ENCODE measurements at places on chromosomes 5 and 9. TPM values are rescaled to one million over a fixed set of nuclear protein-coding genes. Genes with fewer than 3 reads are reported as not detected.

DNA sequence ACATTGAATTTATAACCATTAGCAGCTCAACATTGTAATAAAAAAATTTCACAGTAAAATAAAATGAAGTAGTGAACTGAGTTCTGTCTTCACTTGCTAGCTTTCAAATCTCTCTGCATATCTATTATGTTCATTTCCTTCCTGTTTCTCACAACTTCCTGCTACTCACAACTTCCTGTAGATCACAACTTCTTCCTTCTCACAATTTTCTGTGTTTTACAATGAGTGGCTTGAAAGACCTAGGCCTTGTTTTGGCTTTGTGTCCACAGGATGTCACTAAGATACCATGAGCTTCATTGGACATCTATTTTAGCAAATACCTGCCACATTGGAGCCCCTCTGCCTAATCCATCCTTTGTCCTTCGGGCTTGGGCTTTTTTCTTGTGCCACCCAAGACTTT, 480.3 kb upstream of the ADAMTS16 start:
- DNase-seq, result no peak

- DNase-seq, result peak; percentile 2
Measured at GRCh38 chr9:92384375-92384774, 20.0 kb downstream of the OGN start.

GRCh38 chr5:96172436-96172835, 210.8 kb upstream of the ELL2 start:
- DNase-seq, result no peak

DNA sequence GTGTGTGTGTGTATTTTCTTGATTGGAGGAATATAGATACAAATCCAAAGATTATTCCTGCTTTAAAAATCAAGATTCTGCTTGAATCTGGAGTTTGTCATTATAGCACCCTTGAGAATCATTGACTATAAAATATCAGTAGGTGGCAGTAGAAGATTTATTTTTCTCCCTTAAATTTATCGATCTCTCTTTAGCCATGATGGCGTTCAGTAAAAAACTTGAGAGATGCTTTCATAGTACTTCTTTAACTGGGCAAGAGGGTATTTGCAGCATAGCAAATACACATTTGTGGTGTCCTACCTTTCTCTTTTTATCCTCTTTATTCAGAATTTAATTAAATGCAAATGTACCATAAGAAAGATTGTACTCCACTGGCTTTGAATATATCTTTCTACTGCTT, 307.7 kb downstream of the ADGRV1 start:
- DNase-seq, result peak; percentile 41

GRCh38 chr5:113293975-113294310, 140.8 kb downstream of the TSSK1B start:
- no peak for DNase-seq

WNT8A gene
- total RNA-seq, result not detected

DNA sequence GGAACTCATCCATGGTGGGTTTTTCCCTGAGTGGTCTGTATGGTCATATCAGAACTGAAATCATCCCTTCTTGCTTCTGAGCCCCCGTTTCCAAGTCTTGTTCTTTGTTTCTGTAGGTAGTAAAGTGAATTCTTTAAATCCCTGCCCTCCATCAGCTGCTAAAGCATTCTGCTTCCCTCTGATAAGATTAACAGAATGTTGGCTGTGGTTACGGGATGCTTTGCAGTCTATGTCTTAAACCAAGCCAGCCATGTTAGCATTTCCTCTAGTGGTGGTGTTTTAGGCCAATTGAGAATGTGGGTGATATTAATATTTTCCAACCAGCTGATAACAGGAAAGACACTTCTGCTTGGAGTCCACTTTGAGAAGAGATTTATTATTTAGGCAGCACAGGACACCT, 22.0 kb upstream of the KCNIP1 start:
- no peak for DNase-seq

DNA sequence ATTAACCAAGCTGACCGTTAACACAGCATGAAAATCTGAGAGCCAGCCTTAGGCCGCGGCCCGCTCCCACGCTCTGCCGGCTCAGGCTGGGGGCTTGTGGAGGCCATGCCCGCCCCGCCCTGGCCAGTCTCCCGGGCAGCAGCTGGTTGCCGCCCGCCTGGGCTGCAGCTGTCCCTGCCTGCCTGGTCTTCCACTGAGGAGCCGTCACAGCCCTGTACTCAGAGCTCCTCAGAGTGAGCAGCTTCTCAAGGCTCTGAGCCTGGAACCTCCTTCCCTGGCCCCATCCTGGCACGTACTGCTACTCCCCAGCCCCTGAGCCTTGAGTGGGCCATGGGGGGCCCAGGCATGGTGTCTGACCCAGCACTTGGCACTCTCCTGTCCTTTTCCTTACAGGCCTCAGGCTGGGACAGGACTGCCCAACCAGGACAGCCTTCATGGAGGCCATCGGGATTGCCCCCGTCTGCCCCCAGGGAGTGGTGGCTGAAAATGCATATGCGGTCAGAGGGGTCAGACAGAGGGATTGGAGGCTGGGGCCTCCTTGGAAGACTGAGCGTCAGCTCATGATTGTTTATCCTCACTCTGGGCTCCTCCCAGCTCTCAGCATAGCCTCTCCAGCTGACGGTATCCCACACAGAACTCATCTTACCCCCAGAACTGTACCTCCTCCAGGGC, 11.9 kb downstream of the FGFR4 start:
- no peak for DNase-seq

DNA sequence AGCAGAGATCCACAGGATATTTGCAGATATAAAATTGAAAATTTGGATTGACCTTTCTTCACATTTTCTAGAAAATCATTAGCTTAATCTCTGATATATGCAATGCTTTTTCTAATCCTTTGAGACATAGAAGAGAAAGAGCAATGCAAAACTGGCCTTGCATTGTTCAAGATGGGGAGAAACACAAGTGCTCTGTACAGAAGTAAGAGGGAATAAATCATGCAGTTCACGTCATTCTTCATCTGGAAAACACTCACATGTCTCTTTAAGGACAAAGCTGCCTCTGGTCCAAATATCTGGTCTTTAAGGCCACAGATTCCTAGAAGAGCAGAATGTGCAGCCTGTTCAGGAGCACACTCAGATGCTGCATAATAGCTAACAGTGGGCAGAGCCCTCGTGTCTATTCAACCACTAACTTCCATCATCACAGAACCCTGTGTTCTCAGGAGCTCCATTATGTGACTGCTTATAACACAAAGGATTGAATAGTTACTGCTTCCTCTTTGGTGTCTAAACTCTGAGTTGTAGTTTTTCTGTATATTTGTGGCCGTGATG, 277.5 kb downstream of the PLK2 start:
- no peak for DNase-seq

- no peak for DNase-seq
Measured at GRCh38 chr9:129952337-129952736, 90.7 kb downstream of the FNBP1 start.

- DNase-seq, result no peak
Measured at GRCh38 chr5:79871364-79872120, 119.5 kb downstream of the MTX3 start.

GRCh38 chr5:149490599-149491485, 60.4 kb downstream of the CSNK1A1 start:
- DNase-seq, result no peak

- DNase-seq, result no peak
Measured at GRCh38 chr9:13718086-13718485, 438.6 kb upstream of the MPDZ start.

DNA sequence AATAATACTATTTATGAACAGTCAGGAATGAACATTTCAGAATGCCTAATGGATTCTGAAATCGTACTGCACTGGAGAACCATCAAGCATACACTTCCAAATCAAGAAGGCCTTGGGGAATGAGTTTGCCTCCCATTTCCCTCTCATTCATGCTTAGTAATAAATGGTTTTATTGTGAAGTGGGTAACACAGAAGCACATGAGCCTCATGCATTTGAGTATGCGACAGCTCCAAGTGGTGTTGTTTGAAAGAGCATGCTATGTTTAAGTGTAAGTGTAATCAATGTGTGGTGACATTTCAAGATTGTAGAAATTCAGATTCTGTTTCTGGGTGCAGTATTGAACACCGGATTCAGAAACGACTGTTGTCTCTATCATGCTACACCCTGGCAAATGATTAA, 60.0 kb downstream of the SGCD start:
- DNase-seq, result no peak

GRCh38 chr5:149378241-149378820, 761 bp downstream of the IL17B start:
- DNase-seq, result no peak

DNA sequence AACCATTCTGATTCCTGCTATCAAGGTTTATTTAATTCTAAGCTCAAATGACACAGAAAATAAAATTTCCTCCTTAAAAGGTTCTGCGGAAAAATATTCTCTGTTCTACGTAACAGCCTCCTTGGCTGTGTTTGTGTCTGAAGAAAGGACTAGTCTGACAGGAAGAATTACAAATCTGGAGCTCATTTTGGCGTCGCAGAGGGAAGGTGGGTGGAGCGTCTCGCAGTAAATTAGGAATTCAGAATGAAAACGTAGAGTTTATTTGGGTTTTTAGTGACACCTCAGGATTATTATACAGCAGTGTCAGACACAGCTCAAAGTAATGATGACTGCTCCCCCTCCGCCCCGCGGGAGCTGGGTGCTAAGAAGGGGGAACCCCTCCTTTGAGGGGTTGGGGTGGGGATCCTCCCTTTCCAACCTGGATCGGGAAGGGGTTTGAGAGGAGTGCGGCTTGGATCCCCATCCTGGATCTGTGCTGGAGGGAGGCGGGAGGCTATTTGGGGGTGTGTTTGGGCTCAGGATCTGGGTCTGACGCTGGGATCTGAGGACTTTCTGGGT, 933 bp upstream of the TGFBR1 start:
- DNase-seq, result no peak

TUBB4B gene
- 144 TPM for total RNA-seq

DCTN3 gene
- 80.8 TPM for total RNA-seq

DNA sequence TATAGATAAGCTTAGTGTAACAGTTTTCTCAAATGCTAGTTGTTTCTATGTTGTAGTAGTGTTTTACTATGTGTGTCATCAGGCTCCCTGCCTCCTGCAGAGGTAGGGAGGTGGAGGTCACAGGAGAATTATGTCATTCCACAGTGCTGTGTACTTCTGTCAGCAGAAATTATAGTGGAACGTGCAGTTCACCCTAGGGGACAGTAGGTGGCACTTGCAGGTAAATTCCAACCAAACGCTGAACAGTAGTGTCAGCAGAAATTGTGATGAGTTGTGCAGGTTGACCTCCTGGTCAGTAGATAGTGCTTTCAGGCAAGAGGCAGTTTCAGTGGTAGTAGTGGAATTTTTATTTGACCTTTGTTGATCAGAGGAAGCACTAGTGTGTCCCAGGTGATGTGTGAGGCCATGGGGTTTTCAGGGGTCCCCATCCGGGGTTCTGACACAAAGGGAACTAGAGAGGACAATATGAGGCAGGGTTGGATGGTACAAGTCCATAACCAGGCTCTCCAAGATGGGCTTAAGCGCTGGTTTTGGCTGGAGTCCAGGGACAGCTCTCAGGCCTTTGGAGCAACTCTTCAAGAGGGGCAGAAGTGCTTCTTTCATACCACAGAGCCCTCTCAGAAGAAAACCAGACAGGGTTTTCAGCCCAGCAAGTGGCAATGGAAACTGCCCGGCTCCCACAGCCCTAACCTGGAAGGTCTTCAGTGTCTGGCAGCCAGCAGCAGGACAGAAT, 402.9 kb downstream of the CYLC2 start:
- peak; percentile 39 for DNase-seq

IL31RA gene
- total RNA-seq, result 0.38 TPM

PLPP7 gene
- total RNA-seq, result 2.3 TPM

DNA sequence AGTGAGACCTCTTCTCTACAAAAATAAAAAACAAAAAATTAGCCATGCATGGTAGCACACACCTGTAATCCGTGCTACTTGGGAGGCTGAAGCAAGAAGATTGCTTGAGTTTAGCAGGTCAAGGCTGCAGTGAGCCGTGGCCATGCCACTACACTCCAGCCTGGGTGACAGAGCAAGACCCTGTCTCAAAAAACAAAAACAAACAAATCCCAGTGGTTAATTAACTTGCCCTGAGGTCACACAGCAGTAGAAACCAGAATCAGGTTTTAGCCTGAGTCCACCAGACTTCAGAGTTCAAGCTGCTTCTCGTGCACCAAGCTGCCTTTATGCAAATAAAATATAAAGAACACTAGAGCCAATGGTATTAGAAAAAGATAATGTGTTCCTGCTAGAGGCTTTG, 169.7 kb downstream of the GOLPH3 start:
- no peak for DNase-seq

- DNase-seq, result no peak
Measured at GRCh38 chr5:113390224-113390623, 44.6 kb downstream of the TSSK1B start.

DNA sequence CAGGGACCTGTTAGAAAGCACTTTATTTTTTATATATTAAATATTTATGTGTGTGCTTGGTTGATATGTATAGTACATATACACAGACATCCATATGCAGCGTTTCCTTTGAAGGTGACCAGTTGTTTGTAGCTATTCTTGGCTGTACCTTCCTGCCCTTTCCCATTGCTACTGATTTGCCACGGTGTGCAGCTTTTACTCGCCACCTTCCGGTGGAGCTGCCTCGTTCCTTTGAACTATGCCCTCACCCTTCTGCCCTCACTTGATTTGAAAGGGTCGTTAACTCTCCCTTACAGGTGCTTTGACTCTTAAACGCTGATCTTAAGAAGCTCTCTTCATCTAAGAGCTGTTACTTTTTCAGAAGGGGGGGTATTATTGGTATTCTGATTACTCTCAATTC, 20.5 kb downstream of the RGMB start:
- DNase-seq, result no peak

CDX1 gene
- total RNA-seq, result not detected

PCDHAC2 gene
- total RNA-seq, result 0.13 TPM

DNA sequence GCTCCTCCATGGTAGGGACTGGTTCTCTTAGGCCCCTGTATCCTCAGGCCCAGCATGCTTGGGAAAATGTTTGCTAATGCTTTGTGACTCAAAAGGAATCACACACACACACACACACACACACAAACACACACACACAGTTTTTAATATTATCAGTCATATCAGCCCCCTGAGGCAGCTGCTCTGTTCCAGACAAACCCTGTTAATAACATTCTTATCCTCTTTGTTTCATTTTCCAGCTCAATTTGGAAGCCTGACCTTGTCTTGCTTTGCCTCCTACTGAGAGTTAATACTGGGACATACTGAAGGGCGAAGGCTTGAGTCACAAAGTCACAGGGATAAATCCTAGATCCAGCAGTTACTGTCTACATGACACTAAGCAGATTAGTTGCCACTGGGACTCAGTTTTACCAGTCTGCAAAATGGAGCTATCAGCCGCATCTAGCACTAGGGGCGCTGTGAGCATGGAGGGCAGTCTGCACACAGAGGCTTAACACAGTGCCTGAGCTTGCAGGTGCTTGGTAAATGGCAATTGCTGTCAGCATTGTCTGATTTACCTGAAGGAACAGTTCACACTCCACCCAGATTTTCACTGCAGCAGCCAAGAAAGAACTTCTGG, 37.1 kb upstream of the KCNMB1 start:
- no peak for DNase-seq
